ENCODE measurements at places on chromosomes 16 and 17.
A peak's percentile ranks its signal among the peaks of the same experiment; 100 is the strongest.

DNA sequence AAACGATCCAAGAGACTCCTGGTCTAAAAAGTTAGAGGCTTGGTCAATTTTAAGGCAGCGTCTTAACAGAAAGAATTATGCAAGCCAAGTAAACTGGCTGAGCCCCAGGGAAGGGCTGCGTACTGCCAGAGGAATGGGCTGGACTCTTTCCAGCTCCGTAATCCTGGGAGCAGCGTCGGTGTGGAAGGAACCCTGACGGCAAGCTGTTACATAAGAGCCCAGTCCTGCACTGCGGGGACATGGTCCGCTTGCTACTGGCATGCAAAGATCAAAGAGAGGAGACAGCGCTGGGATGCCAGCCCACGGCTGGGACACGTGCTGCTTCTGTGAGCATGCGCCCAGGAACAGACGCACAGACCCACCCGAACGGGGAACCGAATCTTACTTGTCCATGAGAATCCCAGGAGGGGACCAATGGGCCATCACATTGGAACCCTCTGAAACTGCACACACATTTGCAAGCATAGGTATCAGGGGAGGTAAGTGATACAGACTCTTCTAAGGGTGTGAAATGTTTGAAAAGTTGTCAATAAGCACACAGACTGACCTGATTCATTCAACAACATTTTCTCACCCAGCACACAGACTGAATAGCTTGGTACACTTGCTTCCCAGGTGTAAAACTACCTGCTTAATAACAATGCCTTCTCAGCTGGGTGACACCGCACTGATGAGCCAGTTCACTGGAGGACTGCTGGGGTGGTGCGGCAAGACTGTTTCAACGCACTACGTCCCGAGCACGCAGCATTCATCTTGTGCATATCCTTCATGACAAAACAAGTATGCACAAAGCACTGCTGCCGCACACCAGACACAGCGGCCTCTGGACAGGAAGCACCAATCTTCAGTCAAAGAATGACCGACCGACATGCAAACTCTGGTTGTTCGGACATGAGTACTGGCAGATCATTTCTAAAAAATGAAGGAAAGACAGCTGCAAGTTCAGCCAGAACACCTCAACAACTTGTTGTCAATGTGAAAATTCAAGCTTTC, 94.9 kb downstream of the ANKRD11 start:
- peak; percentile 98 for DNase-seq

- DNase-seq = peak; percentile 83
These were observed 44.3 kb downstream of the SOCS3 start for GRCh38 chr17:78315355-78316114.

- DNase-seq = no peak
These were observed 23.5 kb downstream of the LGALS3BP start for GRCh38 chr17:78956254-78956653.

DNA sequence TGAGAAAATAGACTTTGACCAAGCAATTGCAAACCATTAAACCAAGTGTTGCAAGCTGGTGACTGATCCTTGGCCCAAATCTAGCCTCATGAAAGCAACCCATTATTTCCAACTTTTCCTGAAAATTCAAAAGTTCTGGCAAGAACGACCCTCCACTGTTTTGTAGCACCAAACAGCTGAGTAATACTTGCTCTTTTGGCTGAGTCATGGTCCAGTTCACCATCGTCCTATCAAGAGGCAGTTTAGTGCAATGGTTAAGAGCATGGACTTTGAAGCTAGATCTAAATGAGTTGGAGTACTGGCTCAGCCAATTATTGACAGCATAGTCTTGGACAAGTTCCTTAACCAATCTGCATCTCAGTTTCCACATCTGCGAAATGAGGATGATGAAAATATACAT, 31.3 kb downstream of the SCNN1G start:
- DNase-seq = no peak
